ENCODE measurements at places on chromosomes 5 and 9. TPM values are rescaled to one million over a fixed set of nuclear protein-coding genes. Genes with fewer than 3 reads are reported as not detected.

Gene HAVCR2
- total RNA-seq: 11.4 TPM

- DNase-seq: no peak
Observed at GRCh38 chr5:21237461-21237860, 1249.5 kb upstream of the CDH18 start.

DNA sequence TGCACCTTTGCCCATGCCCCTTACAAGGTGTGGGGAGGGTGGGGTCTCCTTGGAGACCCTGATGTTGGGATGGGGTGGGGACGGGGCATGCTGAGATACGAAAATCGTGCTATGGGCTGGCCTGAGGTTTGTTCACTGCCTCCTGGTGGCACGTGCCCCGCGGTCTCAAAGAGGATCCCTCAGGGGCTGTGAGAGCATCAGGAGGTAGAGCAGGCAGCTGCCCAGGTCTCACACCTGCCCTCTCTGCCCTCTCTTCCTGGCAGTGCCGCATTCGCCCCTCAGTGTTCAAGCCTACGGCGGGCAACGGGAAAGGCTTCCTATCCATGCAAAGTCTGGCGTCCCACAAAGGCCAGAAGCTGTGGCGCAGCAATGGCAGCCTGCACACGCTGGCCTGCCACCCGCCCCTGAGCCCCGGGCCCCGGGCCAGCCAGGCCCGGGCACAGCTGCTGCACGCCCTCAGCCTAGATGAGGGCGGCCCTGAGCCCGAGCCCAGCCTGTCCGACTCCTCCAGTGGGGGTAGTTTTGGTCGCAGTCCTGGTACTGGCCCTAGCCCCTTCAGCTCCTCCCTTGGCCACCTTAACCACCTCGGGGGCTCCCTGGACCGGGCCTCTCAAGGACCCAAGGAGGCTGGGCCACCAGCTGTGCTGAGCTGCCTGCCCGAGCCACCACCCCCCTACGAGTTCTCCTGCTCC is 6.7 kb downstream of the N4BP3 start:
- DNase-seq: no peak

GRCh38 chr9:109439378-109440116 is 58.6 kb downstream of the PTPN3 start:
- DNase-seq: no peak

- DNase-seq: no peak
Observed at GRCh38 chr5:147882586-147883313, 4.2 kb downstream of the SCGB3A2 start.

DNA sequence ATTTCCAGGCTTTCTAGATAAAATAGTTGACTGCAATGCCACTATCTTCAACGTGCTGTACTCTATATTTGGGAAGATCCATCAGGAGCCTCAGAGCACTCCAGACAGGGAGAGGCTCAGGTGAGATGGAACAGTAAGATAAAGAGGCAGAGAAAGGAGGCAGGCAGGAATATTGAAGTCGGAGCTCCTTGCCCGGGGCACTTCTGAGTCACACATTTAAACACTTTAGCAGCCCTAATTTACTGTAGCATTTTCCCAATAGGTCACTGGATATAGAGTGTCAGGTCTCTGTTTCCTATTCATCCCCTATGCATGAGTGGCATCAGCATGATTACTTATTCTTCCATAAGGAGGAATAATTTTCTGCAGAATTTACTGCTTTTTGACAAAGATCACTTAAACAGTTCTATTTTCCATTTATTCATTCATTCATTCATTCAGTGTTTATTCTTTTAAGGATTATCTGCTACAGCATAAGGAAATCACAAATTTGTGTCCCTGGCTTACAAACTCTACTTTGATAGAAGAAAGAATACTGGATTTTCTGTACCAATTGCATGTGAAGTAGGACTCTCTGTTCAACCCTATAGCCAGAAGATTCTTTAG is 170.7 kb downstream of the MAPKAP1 start:
- DNase-seq: no peak

DNA sequence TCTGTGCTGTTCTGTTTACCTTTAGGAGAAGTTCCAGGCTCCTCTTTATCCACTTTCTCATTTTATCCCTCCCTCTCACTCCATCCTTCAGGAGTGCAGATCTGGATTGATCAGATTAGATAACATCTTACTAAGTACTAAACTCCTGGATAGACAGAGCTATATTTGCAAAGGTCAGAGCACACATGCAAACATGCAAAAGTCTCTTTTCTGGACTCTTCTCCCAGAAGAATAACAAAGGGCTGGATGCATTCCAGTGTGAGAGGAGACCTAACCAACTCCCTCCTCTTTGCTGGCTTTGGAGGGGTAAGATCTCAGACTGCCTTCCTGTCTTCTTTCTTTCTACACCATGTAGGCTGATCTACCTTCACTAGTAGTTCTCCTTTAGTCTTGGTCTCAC is 21.4 kb downstream of the GARNL3 start:
- no peak for DNase-seq

Gene C5orf34
- 0.35 TPM for total RNA-seq

GRCh38 chr5:128035689-128036088 is 47.9 kb upstream of the SLC12A2 start:
- DNase-seq: no peak

Measured in left cardiac atrium (tissue), 4 donors.